ENCODE measurements at places on chromosomes 12 and 14.

- DNase-seq, result no peak
Measured at GRCh38 chr12:100473716-100474150, at the start of gene NR1H4. Gene NR1H4, plus strand, starts transcription at chr12:100473866. Its CDS starts 19,458 bp downstream, at chr12:100493324.

DNA sequence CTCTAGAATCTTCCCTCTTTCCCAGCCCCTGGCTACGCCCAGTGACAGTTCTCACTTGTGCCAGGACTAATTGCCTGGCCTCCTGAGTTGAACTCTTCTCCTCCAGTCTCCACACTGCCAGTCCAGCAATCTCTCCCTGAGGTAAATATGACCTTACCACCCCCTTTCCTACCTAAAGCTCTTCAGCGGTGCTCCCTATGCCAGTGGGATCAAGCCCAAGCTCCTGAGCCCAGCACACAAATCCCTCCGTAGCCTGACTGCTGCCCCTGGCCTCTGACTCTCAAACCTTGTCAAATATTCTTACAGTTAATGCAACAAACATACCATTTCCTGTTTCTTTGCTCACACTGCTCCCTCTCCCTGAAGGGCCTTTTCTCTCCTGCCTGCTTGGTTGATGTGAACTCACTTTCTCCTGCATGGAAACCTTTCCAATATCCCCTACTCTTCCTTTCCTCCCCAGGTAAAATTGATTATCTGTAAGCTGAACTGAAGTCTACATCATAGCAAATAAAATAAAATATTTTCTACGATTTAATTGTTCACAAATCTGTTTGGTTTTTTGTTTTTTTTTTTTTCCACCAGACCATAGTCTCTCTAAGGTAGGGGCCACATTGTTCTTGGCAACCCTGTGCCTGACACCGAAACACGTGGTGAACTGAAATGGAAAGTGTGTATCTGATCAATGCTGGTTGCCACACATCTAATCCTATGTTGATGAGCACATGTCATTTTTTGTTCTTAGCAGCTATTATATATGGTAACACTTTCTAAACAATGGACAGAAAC lies 147.5 kb downstream of the SLC38A6 start:
- no peak for DNase-seq

DNA sequence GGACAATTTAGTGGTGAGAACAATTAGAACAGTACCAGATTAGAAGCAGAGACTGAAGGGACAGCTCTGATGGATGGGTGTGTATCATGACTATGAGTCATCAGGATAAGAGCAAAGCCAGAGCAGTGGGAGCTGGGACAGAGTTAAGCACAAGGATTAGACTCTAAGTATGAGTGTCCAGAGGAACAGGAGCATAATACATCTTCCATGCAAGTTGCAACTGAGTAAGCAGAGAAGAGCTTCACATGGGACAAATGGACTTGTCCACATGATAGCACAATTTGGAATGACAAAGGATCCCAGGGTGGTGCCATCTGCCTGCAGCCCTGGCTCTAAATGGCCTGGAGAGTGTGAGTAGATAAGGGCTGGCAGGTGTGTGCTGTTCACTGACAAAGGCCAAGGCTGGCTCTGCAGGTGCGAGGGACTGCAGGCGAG lies 226.4 kb upstream of the CAND1 start:
- DNase-seq, result no peak

- DNase-seq, result no peak
Measured at GRCh38 chr14:61471297-61472005, 150.1 kb downstream of the PRKCH start.

GRCh38 chr12:116665666-116666304 lies 72.1 kb downstream of the SPRING1 start:
- no peak for DNase-seq

GRCh38 chr14:93212432-93212831 lies 5.4 kb downstream of the UBR7 start:
- no peak for DNase-seq

GRCh38 chr14:99679996-99680395 lies 4.1 kb upstream of the CYP46A1 start:
- no peak for DNase-seq

DNA sequence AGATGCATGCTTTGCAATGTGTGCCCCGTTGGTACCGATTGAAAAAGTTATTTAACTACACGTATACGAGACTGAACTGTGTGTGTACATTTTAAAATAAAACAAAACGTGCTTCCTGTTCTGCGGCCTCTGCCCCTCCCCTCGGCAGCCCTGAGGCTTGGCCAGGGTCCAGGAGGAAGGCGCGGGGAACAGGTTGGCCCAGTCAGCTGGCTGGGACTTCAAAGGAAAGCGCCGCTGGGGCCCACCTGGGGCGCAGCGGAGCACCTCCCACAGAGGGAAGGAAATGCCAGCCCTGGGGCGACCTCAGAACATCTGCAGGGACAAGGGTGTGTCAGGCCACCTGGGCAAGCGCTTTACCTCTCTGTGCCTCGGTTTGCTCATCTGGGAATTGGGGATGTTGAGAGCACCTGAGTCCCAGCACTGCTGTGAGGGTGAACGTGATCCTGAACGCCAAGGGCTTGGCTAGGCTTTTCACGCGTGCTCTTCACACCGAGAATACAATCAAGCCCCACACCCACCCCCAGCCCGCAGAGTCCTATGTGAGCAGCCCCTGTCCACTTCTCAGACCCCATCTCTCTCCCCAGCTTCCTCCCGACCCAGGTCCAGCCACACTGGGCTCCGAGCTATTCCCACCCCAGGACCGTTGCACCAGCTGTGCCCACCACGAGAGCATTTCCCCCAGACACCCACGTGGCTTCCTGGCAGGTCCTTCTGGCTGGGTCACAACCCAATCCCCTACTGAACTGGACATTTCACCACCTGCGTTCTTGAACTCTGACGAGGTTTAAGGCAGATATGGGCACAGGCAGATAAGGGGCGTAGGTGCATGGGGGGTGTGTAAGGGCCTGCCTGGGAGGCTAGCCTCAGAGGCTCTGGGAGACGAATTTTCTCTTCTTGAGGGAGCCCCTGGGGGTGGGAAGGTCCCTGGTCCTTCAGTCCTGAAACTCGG lies 41.9 kb upstream of the NCOR2 start:
- DNase-seq, result peak; percentile 63

- no peak for DNase-seq
Measured at GRCh38 chr12:41532072-41532471, 344.0 kb downstream of the PDZRN4 start.

DNA sequence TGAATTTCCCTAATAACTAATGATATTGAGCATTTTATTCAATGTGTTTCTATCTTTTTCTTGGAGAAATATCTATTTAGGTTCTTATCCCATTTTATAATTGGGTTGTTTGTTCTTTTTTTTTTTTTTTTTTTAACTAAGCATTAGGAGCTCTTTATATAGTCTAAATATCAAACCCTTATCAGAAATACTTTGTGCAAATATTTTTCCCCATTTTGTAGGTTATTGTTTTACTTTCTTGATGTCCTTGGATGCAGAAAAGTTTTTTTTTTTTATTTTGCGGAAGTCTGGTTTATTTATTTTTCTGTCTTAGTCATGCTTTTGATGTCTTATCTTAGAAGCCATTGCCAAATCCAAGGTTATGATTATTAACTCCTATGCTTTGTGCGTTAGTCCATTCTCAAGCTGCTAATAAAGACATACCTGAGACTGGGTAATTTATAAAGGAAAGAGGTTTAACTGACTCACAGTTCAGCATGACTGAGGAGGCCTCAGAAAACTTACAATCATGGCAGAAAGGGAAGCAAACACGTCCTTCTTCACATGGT lies 434.3 kb upstream of the TBX3 start:
- no peak for DNase-seq

DNA sequence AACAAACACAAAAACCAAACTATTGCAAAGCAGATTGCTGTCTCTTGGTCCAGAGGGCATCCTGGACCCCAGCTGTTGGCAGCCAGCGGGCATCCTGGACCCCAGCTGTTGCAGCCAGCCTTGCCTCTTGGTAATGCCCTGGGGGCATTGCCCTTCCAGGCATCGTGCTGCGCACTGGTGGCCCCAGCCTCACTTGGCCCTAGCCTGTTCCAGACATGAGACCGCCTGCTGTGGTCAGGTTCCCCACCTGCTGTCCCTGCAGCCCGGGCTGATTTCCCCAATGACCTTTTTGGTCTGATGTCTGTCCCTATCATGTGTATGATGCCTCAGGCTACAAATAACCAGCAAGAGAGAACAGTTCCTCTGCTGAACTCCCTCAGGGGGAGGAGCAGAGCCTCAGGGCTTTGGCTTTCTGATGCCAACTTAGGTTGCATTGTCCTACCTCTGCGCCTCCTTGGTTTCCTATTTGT lies 20.8 kb downstream of the MLXIP start:
- DNase-seq, result no peak

DNA sequence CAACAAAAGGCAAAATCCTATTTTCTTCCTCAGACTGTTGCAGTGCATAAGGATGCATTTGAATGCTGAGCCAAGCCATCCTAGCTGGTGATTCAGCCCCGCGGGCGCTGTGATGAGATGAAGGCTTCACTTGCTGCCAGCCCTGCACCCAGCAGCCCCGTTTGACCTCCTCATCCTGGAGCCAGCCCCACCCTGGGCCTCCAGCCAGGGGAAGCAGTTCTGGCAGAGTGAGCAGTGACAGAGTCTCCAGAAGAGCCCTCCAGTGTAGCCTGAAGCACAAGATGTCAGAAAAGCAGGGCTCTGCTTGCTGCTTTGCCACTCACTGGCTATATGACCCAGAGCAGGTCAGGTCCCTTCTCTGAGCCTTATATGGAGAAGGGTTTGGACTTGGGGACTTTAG lies 96.2 kb upstream of the HSPB8 start:
- no peak for DNase-seq

GRCh38 chr12:95083938-95084337 lies 10.5 kb upstream of the NR2C1 start:
- no peak for DNase-seq

DNA sequence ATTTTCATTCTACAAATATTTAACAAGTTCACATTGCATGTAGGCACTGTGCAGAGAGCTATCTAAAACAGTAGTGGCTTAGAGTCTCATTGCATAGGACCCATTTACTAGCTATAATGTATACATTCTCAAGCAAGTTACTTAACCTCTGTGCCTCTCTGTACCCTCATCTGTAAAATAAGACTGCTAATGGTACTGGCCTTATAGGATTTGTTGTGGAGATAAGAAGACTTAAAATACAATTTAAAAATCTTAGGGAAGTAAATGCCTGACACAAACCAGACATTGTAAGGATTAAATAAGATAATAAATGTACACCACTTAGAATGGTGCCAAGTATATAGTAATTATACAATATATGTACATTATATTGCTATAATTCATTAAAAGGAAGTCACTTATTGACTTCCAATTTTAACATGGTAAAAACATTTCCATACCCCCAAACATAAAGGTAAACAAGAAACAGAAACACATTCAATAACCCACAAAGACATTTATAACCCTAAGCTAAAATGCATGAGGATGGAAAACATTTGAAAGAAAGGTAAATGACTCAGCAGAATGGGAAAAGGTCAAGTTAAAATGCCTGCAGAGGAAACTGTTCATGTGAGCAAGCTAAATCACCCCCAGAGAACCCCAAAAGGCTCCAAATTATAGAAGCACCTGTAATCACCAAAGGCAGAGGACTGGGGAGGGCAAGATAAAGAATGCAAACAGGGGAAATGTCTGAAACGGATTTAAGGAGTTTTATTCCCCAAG lies 30.8 kb downstream of the RPS6KA5 start:
- DNase-seq, result no peak

- DNase-seq, result no peak
Measured at GRCh38 chr12:25320123-25321006, 69.6 kb upstream of the KRAS start.

DNA sequence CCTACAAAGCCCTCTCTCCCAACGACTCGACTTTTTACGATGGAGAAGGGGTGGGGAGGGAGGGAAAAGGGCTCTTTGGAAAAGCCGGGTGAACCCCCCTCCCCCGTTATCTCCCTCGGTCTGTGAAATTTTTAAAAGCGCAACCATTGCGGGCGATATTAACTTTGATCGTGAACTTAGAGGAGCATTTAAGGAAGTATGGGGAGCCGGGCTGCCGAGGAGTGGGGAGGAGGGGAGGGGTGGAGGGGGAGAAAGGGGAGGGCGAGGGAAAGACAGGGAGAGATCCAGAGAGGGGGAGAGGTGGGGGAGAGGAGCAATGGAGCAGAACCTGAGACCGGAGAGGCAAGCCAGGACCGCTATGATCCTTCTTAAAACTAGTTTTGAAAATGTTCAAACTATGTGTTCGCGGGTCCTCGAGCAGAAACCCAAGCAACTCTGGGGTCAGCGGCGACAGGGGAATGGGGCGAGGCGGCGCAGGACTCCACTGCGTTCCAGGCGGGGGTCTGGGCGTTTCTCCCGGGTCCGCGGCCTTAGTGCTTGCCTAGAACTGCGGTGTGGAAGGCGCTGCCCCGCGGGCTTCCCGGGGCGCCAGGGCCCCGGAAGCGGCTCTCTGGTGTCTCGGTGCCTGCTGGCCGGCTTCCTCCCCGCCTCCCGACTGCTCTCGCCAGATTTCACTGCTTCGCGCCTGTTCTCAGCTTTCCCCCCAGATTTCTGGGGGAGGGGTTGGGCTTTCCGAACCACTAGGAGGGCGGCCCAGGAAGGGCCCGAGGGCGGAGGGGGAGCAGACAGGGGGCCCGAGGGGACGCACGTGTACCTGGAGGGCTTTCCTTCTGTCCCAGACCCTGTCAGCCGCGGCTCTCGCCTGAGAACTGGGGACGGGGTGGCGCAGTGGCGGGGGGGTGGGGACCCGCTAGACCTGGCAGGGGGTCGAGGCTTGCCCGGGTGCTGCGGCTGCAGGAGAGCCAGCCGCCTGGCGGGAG lies at the start of gene HOTAIR:
Gene HOTAIR (minus strand): TSS at position 871 of the 980 bp plus-strand sequence.
- no peak for DNase-seq

DNA sequence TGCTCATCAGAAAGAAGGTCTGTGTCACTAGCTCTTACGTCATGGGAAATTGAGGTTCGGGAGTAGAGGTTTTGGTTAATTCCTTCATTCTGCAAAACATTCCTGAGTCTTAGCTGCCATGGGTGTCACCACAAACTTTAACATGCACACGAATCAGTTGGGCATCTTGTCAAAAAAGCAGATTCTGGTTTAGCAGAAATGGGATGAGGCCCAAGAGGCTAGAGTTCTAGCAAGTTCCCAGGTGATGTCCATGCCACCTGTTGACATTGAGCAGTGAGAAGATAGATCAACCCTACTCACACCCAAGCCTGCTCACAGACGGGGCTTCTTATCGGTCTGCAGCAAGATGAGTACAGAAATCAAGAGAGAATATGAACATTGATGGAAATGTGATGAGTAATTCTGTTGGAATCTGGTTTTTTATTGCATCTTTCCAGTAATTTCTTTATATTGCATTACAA lies 11.7 kb upstream of the RIN3 start:
- DNase-seq, result no peak

GRCh38 chr14:50620341-50620740 lies 47.8 kb downstream of the SAV1 start:
- no peak for DNase-seq

- no peak for DNase-seq
Measured at GRCh38 chr12:71216725-71217579, 59.2 kb upstream of the TSPAN8 start.

DNA sequence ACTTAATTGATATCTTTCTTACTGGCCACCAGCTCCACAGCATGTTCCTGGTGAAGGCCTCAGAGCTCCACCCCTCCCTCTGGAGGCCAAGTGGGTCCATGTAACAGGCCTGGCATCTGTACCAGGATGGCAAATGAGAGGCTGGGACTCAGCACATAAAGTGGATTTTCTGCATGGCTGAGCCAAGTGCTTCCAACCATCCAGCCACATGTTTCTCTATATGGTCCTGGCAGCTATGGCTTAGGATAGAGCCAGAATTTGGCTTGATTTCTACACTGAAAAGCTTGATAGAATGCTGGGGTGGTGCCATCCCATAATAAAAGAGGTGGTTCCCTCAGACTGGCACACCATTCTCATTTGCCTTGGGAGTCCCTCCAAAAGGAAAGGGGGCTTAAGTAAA lies 94.1 kb downstream of the PAX9 start:
- DNase-seq, result no peak

GRCh38 chr12:123131879-123132402 lies 18.9 kb downstream of the PITPNM2 start:
- no peak for DNase-seq
